ENCODE measurements at places on chromosomes 1 and 21.

GRCh38 chr1:183289051-183289496, 103.0 kb downstream of the LAMC2 start:
- DNase-seq, result no peak

- DNase-seq, result peak; percentile 45
These were observed 68.3 kb upstream of the SPAG17 start for GRCh38 chr1:118253053-118253915.

- DNase-seq, result no peak
These were observed 9.6 kb downstream of the CCDC185 start for GRCh38 chr1:223402790-223403142.

GRCh38 chr1:98048751-98049325, 128.0 kb upstream of the DPYD start:
- DNase-seq, result no peak

DNA sequence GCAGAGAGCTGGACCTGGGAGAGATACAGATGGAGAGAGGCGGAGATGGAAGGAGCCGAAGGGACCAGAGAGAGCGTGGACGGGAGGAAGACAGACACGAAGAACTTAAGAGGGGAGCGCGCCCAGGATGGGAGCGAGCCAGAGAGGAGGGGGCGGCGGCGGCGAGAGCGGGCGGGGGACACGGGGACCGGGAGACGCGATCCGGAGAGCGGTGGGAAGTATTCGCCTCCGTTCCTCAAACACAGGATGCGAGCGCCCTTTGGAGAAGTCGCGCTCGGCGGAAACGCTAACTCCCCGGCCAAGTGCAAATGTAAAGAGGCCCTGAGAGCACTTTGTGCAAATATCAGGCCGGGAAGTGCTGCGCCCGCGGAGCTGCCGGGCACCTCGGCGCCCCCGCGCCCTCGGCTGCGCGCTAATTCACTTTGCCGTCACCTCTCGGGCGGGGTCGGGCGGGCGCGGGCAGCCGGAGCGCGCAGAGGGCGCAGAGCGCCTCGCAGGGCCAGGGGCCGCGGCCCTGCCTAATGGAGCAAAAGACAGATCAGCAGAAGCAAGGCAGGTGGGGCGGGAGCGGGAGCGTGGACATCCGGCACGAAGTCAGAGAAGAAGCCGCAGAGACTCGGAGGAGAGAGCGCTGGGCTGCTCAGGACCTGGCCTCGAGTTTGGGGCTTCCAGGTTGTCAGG, 281.2 kb downstream of the RRAGC start:
- peak; percentile 41 for DNase-seq

DNA sequence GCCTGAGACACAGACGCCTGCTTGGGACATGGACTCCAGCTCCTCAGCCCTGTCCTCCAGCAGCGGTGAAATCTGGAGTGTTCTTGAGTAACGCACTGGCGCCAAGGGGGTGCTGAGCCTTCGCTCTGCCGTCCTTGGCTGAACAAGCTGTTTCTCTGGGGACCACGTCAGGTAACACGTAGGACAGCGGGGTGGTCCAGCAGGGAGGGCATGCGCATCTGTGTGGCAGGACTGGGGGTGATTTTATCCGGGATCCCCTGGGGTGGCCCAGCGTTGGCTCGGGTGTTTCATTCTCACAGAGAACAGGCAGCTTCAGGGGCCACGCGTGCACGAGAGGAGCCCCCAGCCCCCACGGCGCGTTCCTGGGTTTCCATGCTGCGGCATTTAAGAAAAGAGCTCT, 61.2 kb downstream of the AGPAT3 start:
- DNase-seq, result no peak

DNA sequence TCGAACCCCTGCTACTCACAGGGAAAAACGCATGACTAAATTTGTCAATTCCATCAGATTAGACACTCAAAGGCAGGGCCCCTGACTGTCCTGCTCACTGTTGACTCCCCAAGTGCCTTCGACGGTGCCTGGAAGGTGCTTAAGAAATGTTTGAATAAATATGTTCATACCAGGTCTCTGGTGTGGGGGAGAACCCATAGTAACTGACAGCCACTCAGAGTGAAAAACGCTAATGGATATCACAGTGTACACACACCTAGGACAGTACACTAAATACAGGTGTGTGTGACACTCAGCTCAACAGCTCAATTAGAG, 39.7 kb upstream of the WASF2 start:
- no peak for DNase-seq

DNA sequence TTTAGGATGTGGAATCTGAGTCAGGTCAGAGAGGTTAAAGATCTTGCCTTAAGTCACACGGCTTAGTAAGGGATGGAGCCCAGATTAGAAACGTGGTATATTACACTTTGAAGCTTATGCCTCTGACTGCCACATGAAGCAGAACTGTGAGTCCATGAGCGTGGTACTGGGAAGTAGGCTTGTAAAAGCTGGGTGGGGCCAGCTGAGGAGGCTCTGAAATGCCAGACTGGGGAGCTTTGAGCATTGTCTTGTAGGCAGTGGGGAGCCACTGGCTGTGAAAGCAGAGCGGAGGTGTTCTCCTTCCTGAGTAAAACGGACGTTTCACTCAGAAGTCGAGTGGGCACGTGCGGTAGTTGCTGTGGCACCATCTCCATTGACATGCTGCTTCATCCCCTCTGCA, 72.6 kb upstream of the USP24 start:
- no peak for DNase-seq

DNA sequence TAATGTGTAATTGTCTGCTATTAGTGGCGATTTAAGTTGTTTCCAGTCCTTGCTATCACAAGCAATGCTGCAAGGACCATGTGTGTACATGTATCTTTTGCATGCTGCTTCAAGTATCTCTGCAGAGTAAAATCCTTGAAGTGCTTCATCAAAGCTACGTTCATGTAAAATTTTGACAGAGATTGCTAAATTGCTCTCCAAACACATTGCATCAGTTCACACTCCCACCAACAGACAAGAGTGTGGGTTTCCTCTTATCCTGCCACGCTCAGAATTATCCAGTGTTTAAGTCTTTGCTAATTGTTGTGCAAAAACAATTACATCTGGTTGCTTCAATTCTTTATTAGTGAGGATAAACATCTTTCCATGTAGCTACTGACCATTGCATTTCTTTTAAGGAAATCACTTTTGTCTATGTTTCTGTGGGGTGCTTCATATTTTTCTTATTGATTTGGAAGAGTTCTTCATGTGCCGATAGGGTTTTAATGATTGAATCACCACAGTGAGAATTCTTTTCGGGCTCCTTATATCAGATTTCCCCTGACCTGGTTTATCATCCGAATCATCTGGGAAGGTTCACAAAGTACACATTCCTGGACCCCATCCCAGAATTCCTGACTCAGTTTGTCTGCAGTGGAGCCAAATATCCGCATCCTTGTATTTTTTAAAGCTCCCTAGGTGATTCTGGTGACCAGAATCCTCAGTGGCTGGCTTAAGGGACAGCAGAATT, 56.3 kb upstream of the GALNT2 start:
- DNase-seq, result no peak
